HepG2 (cell line): ENCODE measurements at places on chromosomes 1 and 21. TPM values are rescaled to one million over a fixed set of nuclear protein-coding genes. Genes with fewer than 3 reads are reported as not detected.

GRCh38 chr1:206776229-206776628 lies 3.9 kb upstream of the IL10 start:
- peak; percentile 5 for DNase-seq

DNA sequence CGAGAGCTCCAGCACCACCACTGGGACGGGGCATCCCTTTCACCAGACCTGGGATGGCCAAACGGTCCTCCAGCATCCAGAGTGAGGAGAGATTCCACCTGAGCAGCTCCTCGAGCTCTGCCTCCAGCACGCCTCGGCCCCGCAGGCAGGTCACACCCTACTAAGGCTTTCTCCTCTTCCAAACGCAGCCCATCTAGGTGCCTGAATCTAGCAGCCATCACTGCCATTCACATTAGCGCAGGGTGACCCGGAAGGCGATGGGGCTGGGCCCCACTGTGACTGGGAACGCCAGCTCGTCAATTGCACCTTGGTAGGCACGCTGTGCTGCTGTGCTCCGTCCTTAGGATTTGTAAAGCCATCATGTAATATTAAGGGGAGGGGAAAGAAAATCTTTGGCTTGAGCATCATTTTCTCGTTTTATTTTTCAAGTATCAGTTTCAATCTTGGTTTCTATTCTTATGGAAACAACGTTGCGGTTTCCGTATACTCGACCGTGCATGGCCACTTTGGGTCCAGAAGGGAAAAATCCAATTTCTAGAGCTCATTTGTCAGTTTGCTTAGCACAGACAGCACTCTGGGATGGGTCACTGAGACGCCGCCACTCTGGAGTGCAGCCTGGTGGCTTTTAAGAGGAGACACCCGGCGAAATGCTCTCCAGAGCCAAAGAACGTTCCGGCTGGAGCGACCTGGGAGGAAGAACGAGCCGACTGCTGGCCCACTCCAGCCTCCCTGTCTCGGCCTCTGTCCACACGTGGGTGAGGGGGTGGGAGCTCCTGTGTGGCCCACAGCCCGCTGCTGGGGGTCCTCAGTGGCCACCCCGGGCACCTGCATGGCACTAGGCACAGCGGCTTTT lies 173.6 kb downstream of the PRDM16 start:
- no peak for DNase-seq

GRCh38 chr1:182633657-182634281 lies 29.6 kb upstream of the RGS16 start:
- DNase-seq = no peak

SERTAD4 gene
- not detected in 2 replicates for polyA plus RNA-seq

CA6 gene
- not detected in 2 replicates for polyA plus RNA-seq

GRCh38 chr21:37868446-37869295 lies 47.6 kb downstream of the KCNJ6 start:
- no peak for DNase-seq

EPHA2 gene
- polyA plus RNA-seq = 53.6 and 62.5 TPM in 2 replicates

FRRS1 gene
- polyA plus RNA-seq = 22.6 and 23.2 TPM in 2 replicates

DNA sequence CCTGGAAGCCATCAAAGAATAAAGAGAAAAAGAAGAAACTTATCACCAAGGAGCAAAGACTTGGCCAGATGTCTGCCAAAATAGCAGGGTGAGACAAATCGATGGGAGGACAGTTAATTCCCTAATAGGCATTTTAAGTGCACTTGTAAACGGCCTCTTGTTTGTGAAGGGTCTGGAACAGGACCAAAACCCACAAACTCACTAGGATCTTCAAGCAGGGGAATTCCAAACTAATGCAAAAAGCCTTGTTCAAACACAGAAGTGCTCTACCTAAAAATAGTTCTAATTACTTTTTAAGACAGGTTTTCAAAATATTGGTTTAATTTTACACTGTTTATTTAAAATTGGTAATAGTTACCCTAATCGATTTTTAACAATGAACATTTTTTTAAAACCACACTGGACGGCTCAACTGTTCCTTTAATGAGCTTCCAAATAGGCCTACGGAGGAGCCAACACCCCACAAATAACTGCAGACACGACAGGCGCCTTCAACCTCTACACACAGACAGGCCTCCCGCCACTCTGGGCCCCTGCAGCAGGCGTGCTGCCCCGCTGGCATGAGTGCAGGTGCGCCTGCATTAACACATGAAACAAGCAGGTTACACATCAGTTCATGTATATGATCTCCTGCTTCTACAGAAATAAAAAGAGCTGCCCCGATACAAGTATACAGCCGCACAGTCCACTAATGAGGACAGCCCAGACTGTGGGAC lies 15.8 kb downstream of the UBE2G2 start:
- DNase-seq = no peak

DNA sequence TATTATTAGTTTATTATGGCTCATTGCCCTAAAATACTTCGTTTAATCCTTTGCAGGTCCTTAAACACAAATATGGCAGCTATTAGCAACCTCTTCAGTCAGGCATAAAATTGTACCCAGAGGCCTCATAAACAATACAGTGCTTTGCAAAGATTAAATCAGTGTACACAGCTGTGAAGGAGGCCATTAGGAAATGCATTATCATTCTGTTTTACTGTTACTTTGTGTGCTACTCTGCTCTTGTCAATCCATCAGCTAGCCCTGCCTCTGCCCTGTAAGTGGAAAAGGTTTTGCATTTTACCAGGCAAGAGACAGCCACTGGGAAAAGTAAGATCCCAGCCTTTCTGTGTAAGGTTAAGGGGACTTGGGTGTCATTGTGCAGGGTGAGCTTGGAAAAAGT lies 415.7 kb upstream of the DAB1 start:
- DNase-seq = no peak
